ENCODE measurements at places on chromosomes 4 and X. TPM values are rescaled to one million over a fixed set of nuclear protein-coding genes. Genes with fewer than 3 reads are reported as not detected.

The PGM2 gene
- total RNA-seq, result 12.8 TPM

- DNase-seq, result peak; percentile 51
Measured at GRCh38 chrX:107825698-107826237, at the start of gene MID2. MID2 (plus strand) TSS chrX:107825866; CDS start chrX:107826427, 561 bp downstream.

GRCh38 chrX:98607739-98608138 is 1724.0 kb downstream of the RPA4 start:
- DNase-seq, result no peak

The FABP2 gene
- total RNA-seq, result not detected

The LINC00632 gene
- 122 TPM for total RNA-seq

GRCh38 chr4:100935090-100935489 is 412.2 kb downstream of the PPP3CA start:
- no peak for DNase-seq

DNA sequence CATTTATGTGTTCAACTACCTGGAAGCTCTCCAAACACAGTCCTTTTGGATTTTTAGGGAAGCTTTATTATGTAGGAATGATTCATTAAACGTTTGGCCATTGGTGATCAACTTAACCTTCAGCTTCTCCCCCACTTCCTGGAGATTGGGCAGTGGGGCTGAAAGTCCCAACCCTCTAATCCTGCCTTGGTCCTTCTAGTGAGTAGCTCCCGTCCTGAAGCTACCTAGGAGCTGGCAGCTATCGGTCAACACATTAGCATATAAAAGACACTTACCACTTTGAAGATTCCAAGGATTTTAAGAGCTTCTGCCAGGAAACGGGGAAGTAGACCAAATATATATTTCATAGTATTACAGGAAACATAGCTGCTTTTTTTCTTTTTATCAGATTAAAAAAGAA is 69.7 kb downstream of the MCUB start:
- DNase-seq, result no peak

DNA sequence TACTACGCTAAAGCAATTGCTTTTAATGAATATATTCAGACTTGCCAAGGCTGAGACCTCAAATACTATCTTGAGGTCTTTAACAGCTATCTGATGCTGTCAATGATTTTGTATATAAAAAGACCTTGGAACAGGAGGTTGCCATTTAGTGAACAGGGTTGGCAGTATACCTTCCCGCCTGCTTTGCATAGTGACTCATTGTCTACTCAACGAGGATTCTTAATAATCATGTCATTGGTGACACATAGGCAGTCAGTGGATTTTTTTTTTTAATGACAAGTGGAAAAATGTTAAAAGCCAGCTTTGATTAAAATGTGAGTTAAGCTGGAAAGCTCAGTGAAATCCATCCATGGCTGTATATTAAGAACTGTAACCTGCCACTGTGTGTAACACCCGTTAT is 164.0 kb downstream of the ASMT start:
- DNase-seq, result no peak

- DNase-seq, result no peak
Measured at GRCh38 chr4:60938621-60939020, 261.5 kb upstream of the ADGRL3 start.

- peak; percentile 54 for DNase-seq
Measured at GRCh38 chr4:153153339-153153871, 50.8 kb upstream of the TRIM2 start.

GRCh38 chr4:36213977-36214376 is 30.3 kb downstream of the ARAP2 start:
- DNase-seq, result no peak

DNA sequence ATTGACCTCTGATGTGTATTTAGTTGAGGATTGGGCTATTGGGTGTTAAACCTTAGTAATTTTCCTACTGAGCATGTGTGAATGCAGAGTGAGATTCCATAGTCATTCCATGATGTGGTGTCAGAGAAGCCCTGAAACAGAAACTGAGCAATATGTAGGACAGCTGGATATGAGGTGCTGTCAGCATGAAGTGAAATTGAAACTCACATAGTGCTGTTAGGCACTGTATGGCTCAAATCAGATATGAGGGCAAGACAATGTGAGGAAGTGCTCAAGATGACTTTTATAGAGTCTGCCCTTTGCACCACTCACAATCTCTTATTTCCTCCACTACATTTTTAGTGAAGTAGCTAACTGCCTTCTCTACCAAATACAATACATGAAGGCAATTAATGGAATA is 188.3 kb downstream of the SH3BGRL start:
- DNase-seq, result no peak

GRCh38 chrX:101360390-101360789 is 11.8 kb upstream of the TIMM8A start:
- no peak for DNase-seq

- no peak for DNase-seq
Measured at GRCh38 chr4:153218961-153219360, 14.7 kb downstream of the TRIM2 start.

DNA sequence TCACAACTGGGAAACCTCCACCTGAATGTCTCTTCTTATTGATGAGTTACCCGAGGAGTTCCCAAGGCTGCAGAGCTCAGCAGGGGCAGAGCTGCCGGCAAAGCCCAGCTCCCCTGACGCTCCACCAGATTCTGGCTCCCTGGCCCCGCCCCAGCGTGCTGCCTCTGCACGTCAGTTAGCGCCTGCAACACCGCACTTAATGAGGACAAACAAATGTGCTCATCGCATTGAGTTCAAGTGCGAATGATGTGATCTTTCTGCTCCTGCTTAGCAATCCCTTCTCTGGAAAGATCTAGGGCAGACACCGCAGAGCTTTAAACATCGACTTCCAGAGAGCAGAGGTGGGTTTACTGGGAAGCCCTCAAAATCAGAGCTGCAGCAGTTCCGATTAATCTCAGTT is 55.5 kb upstream of the FBXW7 start:
- peak; percentile 74 for DNase-seq

DNA sequence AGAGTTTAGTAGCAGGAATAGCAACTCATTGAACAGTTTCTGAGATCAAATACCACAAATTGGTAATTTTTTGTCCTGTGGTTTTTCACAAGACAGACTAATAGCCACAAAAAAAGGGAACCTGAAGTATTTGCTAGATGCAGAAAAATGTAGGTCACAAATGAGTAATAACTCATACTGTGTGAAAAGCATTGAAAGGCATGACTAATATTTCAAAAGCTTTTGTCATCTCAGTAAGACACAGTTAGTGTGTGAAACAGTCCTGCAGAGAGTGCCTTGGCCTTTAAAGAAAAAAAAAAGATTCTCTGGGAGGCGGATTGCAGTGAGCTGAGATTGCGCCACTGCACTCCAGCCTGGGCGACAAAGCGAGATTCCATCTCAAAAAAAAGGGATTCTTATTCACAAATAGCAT is 31.4 kb upstream of the SLC25A31 start:
- DNase-seq, result no peak

The ASB11 gene
- total RNA-seq, result 98.2 TPM

GRCh38 chrX:47632666-47633065 is 2.9 kb upstream of the CFP start:
- DNase-seq, result no peak

DNA sequence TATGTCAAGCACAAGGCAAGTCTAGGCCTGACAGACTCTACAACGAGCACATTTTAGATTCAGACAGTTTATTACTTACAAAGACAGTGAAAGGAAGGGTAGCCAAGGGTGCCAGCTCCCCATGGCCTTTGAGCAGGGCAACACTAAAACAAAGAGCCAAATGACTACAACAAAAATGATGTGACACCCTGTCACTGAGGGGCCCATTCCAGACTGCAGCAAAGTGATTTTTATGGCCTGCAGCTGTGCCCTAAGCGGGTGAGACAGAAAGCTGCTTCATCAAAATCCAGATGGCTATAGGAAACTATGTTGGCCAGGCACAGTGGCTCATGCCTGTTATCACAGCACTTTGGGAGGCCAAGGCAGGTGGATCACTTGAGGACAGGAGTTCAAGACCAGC is 13.4 kb upstream of the RP2 start:
- DNase-seq, result no peak

The TCEAL6 gene
- total RNA-seq, result not detected

DNA sequence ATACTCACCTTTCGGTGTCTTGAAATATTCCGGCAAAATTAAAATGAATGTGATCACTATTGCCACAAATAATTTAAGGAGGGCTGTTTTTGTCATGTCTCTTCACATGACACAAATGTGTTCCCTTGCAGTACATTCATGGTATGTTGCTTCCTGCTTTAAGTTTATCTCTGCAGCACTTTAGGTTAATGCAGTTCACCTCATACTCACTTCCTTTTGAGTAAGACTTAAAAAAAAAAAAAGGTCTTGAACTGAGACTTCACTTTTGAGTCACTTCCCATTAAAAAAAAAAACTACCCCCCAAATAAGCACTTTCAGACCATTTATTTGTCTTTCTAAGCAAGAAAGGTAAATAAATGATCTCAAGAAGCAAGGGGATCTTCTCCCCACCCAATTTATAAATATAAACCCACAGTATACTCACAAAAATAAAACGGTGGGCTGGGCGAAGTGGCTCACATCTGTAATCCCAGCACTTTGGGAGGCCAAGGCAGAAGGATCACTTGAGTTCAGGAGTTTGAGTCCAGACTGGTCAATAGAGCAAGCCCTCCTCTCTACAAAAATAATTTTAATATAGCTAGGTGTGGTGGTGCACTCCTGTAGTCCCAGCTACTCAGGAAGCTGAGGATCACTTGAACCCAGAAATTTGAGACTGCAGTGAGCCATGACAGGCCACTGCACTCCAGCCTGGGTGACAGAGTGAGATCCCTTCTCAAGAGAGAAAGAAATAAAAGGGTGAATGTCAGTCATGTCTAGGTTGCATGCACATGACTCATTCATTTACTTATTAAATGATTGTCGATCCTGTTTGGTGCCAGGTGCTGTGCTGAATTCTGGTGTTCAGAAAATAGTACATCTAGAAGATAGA is at the start of gene TMEM156:
Gene TMEM156 (minus strand): TSS at position 192 of the 868 bp plus-strand sequence. CDS start 96 bp downstream, at position 96.
- DNase-seq, result no peak

DNA sequence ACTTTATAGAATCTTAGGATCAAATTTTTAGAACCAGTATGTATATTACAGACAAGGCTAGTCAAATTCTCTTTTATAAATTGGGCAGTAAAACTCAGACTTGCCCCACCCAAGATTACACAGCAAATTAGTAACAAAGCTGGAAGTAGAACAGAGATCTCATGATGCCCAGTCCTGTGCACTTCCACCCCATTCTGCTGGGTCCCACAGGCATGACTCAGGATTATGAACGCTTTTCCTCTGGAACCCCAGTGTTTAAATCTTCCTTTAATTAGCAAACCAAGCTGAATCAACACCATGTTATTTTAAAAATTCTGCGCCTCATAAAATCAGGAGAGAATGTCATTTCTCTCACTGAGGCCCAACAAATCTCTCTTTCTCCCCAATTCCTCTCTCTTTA is 1.5 kb upstream of the IL13RA2 start:
- DNase-seq, result no peak

The BEX2 gene
- 1.3 TPM for total RNA-seq

The TLR10 gene
- total RNA-seq, result not detected

GRCh38 chrX:71372388-71372787 is 6.2 kb downstream of the TAF1 start:
- no peak for DNase-seq

GRCh38 chrX:7889680-7890079 is 37.5 kb downstream of the PNPLA4 start:
- no peak for DNase-seq

The IGBP1 gene
- 59.0 TPM for total RNA-seq

- no peak for DNase-seq
Measured at GRCh38 chr4:67581208-67581857, 22.8 kb downstream of the STAP1 start.

The ARR3 gene
- not detected for total RNA-seq

DNA sequence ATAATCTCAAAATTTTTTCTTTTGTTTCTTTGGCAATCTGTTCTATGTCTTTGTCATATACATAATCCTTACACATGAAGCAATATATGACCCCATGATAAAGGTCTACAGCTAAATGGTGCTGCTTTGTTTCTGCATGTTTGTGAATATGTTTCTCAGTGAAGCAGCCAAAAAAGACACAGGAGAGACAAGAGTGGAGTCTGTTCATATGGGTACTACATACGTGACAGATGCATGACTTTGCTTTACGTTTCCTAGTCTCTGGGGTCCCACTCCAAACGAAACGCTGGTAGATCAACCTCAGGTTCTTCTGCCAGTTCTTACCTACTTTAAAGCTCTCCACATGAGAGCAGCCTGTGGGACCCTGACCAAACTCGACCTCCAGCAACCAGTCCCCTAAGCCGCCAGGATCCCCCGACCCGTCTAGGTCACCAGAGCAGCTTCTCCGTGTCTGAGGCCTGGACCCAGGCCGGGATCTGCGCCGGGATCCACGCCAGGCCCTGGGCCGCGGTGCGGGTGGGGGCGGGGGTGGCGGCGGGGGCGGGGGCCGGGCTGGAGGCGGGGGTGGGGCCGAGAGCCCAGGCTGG is 1.5 kb downstream of the USP51 start:
- DNase-seq, result peak; percentile 78

The FOXR2 gene
- total RNA-seq, result not detected
